ENCODE measurements at places on chromosomes 16 and 17.
A peak's percentile ranks its signal among the peaks of the same experiment; 100 is the strongest.

GRCh38 chr17:70989280-70989679 lies 819.9 kb downstream of the KCNJ2 start:
- no peak for DNase-seq

DNA sequence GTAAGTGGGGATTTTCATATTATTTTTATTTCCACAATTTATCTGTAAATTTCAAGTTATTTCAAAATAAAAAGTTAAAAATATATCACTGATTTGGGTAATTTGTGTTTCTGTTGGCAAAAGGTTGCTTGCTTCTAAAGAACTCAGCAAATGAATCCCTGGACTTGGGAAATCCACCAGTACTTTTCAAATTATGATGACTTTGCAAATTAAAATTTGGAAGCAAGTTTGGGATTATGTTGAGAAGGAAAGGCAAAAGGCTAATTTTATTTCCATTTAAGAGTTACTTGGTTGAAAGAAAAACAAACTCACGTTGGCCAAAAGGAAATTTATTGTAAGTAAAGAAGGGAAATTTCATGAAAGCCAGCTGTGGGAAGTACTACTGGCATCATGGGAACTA lies 220.3 kb downstream of the MAP2K6 start:
- no peak for DNase-seq

DNA sequence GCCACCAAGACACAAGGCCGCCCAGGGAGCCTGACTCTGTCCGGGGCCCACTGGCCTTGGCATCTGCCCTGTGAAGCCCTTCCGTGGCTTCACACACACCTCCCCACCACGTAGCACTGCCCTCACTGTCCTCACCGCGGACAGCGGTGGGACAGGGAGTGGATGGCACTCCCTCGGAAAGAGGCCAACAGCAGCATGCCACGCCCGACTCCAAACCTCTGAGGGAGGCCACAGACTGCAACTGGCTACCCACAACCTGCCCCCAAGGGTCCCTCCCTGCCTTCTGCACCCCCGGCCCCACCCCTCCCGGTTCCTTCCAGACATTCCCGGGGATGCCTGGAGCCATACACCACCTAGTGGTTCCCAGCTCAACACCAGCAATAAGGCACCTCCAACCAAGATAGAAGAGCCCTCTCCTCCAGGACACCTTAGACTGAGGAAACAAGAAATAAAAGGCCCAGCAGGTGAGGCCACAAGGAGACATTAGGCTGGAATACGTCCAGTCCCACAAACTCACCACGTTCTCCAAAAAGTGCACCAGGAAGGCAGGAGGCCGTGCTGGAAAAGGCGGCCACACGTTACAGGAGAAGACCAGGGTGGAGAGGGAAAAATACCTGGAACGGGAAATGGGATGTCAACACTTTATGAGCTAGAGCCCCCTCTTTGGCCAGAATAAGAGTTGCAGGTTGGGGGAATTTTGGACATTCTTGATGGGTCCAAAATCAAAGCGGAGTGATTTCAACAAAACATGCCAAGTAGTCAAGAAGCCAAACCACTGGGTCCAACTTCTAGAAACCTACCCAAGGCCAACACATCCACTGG lies 310.0 kb downstream of the SOX9 start:
- no peak for DNase-seq

- DNase-seq = no peak
These were observed 25.9 kb upstream of the PHB1 start for GRCh38 chr17:49440581-49440980.

GRCh38 chr16:87948119-87948545 lies 3.1 kb upstream of the BANP start:
- no peak for DNase-seq

- peak; percentile 97 for DNase-seq
These were observed 254.6 kb downstream of the HS3ST3A1 start for GRCh38 chr17:13346996-13347762.

DNA sequence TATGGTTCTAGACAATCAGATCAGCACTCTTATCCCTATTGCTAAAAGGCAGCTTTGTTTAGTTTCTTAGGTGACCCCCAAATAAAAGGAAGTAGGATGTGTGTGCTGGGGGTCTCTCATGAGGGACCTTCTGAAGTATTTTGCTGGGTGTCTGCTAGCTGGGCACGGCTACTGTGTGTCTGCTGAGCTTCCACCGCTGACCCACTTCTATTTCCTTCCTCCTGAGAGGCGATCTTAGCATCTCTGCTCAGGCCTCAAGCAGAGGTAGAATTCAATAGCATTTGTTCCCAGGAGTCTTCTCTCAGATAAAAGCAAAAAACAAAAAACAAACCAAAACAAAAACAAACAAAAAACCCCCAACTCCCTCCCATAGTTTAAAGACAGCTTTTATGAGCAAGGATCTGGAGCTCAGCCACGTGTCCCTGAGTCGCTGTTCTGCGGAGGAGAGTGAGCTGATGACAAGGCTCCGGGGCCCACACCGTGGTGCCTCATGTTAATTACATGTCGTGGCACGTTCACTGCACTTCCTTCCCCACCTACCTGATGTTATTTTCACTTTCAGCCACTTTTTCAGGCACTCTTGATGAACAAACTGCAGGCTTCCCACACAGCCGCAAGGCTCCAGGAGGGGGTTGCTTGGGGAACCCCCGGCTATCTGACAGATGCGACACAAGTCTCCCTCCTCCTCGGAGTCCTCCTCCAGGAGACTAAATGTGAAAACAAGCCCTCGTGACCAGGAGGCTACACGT lies 83.5 kb downstream of the MARCHF10 start:
- no peak for DNase-seq

- DNase-seq = no peak
These were observed 19.7 kb downstream of the PHAF1 start for GRCh38 chr16:67129422-67129821.

DNA sequence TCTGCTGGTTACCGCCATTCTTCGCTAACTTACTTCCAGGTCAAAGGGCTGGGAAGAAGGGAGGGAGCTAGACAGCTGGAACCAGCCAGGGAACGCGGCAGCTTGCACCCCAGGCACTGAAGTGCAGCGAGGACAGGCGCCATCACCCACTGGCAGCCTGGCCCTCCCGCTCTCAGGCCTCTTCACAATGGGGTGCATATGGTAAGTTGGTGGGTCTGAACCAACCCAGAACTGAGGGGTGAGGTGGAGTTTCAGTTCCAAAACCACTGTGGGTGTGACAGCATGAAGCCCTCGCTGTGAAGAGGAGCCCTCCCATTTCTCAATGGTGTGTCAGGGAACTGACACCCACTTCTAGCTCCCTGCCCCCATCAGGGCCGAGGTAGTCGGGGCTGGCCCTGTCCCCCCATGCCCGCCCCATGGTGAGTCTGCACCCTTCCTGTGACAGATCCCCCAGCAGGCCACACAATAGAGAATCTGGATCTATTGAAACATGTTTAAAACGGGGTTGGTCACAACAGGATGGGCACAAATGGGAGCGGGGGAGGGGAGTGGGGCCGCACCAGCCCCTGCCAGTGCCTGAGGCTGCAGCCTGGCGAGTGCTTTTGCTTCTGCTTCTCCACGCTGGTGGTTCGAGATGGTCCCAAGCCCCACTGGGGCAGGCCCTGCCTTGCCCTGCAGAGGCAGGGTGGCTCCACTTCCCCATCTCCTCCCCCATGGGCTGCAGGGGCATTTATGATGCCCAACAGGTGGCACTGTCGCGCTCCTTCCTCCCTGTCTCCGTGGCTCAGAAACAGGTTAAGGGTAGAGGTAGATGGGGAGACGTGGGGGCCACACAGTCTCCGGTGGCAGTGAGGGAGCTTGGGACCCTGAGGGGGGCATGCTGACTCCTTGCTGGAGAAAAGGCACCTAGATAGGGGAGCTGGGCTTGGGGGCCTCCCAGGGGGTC lies 2.3 kb downstream of the LIMD2 start:
- no peak for DNase-seq

DNA sequence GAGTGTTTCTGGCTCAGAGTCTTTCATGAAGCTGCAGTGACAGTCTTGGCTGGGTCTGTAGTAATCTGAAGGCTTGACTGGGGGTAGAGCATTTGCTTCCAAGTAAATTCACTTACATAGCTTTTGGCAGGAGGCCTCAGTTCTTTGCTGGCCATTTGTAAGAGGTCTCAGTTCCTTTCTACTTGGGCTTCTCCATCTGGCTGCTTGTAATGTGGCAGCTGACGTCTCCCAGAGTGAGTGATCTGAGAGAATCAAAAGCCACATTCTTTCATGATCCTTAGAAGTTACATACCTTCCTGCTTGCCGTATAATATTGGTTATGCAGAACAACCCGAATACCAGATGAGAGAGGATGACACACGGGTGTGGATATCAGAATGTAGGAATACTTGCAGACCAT lies 39.8 kb downstream of the NF1 start:
- no peak for DNase-seq

GRCh38 chr16:29663807-29664090 lies 702 bp downstream of the SPN start:
- DNase-seq = no peak

GRCh38 chr17:62090021-62090824 lies 25.1 kb upstream of the MED13 start:
- no peak for DNase-seq

- DNase-seq = no peak
These were observed 24.0 kb downstream of the PARN start for GRCh38 chr16:14606102-14606501.

DNA sequence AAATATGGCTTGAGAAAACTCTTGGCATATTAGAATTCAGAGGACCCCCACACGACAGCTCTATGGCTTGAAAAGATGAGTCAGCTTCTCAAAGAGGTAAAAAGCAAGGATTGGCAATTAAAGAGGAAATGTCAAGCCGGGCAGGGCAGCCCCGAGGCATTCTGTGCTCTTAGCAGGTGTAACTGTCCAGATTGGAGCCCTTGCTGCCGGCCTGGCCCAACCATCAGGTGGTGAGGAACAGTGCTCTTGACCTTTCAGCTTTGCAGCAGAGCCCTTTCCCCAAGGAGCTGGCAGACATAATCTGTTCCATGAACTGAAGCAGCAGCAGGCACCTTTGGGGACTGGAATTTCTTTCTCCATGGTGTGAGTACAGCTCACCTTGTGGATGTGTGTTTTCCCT lies 287.8 kb downstream of the UTP18 start:
- DNase-seq = no peak

DNA sequence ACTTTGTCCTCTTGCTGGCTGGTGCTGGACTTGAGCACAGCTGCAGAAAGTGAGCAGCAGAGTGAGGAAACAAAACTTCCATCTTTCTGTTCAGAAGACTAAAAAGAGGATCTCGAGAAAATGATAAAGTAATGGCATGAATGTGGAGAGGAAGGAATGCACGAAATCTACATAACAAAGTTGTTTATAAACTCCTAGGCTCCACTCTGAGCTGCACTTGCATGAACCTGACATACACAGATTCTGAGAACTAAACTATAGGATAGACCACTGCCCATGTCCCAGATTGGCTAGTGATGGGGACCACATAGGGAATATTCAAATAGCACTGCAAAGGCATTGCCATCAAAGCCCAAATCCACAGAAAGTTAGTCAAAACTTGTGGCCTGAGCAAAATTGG lies 121.1 kb upstream of the MON1B start:
- DNase-seq = no peak

DNA sequence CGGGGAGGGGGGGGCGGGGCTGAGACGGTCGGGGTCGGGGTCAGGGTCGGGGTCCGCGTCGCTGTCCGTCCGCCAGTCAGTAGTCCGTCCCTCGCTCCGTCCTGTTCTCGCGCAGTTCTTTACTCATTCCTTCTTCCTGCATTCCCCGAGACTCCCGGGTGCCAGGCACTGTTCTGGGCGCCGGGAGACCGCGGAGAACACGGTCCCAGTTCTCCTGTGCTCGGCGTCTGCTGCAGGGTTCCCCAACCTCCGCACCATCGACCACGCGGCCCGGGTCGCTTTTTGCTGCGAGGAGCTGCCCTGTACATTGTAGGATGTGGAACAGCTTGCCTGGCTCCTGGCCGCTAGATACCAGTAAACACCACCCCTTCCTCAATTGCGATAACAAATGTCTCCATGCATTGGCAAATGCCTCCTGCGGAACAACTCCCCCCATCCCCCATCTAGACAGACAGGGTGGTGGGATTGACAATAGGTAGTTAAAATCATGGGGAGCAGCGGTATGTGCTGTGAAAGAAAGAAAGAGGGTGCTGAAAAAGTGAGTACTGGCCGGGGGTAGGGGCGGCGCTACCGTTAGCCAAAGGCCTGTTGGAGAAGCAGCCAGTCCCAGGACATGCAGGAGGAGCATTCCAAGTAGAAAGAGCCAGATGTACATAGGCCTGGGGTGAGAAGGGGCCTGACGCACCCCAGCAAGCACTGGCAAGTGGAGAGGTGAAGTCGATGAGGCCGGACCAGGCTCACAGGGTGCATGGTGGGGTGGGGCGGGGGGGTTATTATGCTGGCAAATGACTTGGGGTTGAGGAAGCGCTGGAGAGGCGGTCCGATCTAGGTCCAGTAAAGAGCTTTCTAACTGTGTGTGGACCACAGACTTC lies 631 bp downstream of the TRAF7 start:
- peak; percentile 76 for DNase-seq

- DNase-seq = no peak
These were observed 37.4 kb downstream of the ZDHHC7 start for GRCh38 chr16:84973776-84974523.

DNA sequence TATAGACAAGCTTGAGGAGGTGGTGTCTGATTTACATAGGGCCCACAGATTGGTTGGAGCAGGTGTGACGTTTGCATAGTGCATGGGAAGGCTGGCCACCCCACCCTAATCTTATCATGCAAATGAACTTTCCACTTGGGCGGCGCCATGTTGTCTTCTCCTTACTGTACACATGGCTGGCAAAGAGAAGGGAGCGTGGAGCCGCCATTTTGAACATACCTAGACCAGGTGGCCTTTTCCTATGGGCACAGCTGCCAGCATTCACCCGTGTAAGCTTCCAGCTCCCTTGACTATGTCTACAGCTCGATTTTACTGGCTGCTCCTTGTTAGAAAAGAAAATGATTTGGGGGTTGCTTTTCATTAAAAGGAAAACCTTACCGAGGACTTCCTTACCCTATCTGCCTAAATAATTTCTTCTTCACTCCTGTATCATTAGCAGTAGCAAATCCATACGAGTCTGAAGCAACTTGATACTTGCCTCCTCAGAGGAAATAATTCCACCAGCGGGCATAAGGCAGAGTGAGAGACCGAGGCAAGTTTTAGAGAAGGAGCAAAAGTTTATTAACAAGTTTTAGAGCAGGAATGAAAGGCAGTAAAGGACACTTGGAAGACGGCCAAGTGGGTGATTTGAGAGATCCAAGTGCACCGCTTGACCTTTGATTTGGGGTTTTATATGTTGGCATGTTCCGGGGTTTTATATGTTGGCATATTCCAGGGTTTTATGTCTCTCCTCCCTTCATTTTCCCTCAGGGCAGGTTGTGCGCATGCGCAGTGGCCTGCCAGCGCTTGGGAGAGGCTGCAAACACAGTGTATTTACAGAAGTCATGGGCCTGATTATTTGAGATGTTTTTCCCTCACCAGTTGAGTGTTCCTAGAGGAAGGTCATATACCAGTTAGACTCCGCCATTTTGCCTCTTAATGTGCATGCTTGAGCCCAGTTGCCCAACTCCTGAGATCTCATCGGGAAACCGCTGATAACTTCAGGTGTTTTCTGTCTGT lies 65.7 kb downstream of the MARF1 start:
- DNase-seq = no peak

DNA sequence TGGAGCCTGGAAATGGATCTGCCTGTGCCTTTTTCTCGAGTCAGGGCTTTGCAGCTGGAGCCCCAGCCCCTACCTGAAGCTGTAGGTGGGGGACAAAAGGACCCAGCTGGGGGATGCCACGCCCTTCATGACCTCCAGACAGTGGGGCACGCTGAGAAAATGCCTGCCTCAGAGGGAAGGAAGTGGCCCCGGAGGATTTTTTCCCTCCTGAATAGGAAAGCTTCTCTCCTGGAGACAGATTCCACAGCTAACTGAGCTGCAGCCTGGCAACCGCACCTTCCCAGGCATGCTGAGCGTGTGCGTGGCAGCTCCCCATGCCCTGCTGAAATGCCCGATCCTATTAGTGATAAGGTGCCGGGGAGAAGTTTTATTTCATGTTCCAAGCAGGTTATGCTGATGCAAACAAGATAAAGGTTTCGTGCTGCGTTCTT lies 58.0 kb downstream of the AIPL1 start:
- no peak for DNase-seq
